ENCODE measurements at places on chromosomes 3 and 15. TPM values are rescaled to one million over a fixed set of nuclear protein-coding genes. Genes with fewer than 3 reads are reported as not detected.

GRCh38 chr3:52313774-52314188, 2.3 kb upstream of the DNAH1 start:
- DNase-seq = no peak

The EXD1 gene
- not detected for total RNA-seq

DNA sequence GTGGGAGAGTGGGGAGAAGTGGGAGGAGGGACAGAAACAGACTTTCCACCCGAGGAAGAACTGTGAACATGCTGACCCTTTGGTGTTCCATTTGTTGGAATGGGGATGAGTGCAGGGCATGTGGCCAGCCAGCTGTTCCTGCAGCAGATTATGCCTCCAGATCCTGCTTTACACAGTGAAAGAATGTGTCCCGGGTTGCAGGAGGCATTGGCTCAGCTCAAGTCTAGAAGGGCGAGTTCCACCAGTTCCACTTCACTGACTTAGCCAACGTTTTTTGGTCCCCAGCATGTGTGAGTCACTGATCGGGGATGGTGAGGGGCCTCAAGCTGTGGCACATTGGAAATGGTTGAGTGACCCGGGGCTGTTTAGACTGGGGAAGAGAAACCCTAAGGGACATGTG, 307.0 kb upstream of the ROPN1 start:
- no peak for DNase-seq

DNA sequence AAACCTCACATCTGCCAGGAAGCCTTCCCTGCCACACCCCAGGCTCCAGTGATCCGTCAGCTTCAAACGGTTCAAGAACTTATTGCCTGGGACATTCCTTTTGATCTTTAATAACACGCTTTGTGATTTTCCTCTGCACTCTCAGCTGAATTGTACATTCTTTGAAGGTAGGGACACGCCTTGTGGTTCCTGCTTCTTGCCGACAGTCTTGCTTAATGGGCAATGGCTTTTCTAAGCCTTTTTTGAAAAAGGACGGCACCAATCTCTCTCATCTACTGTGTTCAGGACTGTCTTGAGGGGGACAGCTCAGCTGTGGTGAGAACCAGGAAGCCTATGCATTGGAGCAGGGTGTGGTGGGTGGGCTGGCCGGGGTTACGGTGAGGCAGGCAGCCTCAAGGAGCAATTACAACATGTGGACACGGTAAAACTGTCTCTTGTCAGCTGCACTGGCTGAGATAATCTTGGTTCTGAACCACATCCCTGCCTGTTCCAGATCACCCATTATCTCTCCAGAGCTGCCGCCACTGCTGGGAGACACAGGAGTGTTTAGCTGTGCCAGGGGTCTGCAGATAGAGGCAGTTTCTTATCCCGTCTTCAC, 46.0 kb upstream of the GLCE start:
- DNase-seq = no peak

GRCh38 chr15:64583519-64583918, 123.1 kb downstream of the ZNF609 start:
- no peak for DNase-seq

DNA sequence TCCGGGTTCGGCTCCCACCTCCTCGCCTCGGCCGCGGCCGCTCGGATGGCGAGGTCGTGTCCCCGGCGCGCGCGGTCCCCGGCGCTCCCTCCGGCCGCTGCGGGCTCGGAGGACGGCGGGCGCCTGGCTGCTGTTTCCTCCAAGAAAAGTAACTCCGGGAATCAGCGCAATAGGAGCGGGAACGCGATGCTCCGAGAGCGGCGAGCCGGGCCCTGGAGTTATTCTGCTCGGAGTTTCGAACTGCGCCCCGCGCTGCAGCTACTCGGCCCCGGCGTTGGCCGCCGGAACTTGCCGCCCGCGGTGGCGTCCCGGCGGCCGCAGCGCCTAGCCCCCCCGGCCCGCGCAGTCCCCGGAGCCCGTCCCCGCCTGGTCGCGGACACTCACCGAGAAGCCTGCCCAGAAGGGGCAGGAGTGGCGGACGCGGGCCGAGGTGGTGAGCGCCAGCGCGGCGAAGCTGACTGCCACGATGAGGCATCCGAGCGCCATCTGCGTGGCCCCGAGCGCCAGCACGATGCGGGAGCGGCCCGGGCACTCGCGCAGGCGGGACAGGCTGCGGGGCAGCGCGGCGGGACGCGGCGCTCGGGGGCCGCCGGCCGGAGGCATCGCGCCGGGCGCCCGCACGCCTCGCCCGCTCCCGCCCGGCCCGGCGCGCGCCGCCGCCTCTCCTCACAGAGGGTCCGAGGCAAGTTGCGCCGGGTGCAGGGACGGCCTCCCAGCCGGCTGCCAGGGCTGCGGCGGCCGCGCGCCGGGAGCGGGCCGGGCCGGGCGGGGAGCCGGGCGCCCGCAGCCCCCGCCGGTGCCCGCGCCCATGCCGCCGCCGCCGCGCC, 251.9 kb downstream of the TJP1 start:
- peak; percentile 27 for DNase-seq

The GP5 gene
- total RNA-seq = 0.23 TPM

The RARRES1 gene
- total RNA-seq = not detected

DNA sequence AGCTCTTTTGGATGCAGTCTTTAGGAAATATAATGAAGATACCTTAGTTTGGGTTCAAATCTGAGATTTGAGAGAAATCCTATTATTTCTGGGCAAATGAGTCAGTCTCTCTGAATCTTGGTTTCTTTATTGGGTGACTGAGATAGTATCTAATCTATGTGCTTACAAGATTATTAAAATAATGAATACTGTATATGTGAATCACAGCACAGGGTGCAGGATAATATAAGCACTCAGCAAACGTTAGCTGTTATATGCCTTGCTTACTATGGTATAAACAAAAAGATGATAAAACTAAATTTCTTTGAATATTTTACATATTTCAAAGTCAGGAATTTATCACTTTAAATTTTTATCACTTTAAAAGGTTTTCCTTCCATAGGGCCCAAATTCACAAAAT, 29.6 kb downstream of the FGF7 start:
- DNase-seq = no peak

- DNase-seq = no peak
These were observed 48.9 kb downstream of the GASK1A start for GRCh38 chr3:43028001-43028400.

GRCh38 chr3:194570235-194570634, 63.0 kb downstream of the TMEM44 start:
- DNase-seq = no peak

The CCDC50 gene
- total RNA-seq = 63.5 TPM

- no peak for DNase-seq
These were observed 56.2 kb downstream of the ROPN1B start for GRCh38 chr3:126025116-126025729.

GRCh38 chr3:52820736-52821135, 9.7 kb downstream of the ITIH4 start:
- peak; percentile 58 for DNase-seq

- DNase-seq = no peak
These were observed 3.2 kb downstream of the DTWD1 start for GRCh38 chr15:49624056-49624455.

The TMC3 gene
- not detected for total RNA-seq

The TGM5 gene
- total RNA-seq = not detected
